Activated CD4-positive, CD25-positive, alpha-beta regulatory T cell treated with anti-CD3 and anti-CD28 coated beads, Interleukin-2, amount 50 U/mL, for 24 hours (primary cell): ENCODE measurements at places on chromosomes 1 and 21.

DNA sequence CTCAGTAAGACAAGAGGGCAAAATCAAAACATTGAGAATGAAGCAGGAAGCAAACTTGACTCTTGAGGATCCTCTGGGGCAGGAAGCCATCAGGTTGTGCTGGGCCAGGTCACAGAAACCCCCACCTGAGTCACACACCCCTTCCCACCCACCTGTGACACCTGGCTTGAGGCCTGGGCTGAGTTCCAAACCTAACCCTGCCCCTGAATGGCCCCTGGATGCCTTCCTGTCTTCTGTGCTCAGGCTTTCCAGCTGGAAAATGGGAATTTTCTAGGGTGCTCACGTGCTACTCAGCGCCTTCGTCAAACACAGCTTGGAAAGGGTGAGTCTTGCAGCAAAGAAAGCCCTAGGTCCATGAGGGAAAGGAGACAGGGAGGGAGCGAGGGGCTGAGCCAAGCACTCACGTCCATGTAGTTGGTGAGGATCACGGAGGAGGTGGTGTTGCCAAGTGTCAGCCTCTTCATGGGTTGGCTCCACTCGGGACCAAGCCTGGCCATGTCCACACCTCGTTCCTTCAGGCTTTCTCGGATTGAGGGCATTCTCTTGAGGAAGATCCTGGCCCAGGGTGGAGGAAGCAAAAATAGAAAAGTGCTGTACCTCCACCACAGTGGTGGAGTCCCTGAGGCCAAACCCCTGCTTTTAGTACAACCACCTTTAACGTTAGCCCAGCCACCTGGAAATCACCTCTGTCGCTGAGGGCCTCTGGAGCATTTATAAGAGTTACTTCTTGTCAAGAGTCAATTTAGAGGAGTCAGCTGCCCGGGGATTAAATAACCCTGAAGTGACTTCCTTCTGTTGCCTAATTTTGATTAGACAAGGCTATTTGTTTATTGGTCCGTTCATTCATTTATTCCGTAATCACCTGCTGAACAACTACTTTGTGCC is 4.3 kb downstream of the REN start:
- no peak for ATAC-seq

DNA sequence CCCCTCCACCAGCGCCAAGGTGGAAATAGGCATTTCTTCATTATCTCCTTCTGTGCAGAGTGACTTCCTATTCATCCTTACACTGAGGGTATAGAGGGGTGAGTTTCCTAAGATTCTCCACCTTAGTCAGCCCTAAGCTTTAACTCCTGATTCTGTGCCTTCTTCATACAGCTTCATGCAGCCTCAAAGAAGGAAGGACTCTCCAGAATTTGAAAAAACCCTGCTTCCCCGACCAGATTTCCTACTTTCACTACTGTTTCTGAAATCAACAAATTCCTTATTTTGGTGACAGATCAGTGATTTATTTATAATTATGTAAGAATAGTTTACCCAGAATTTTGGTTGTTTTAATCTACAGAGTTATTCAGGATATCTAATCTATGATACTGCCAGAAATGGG is 28.6 kb downstream of the GFI1 start:
- ATAC-seq = no peak

GRCh38 chr21:46129846-46130651 is 25.3 kb downstream of the FTCD start:
- no peak for ATAC-seq

- no peak for ATAC-seq
These were observed 353.9 kb downstream of the LMO4 start for GRCh38 chr1:87682565-87682964.

DNA sequence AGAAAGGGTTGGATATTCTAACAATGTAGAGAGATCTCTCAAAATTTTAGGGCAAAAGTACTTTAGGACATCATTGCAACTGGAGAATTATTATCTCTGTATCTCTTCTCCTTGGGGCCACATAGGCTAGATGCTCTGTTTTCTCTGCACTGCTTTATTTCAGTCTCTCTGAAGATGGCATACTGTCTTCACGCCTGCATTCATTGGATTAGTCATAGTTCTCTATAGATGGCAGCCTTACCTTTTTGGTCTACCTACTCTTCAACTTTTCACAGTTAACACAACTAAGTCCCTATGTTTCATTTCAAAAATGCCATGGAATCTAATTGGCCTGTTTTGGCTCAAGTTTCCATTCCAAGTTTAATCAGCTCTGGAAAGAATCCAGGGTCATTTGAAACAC is 1623.3 kb upstream of the B3GALT2 start:
- no peak for ATAC-seq

DNA sequence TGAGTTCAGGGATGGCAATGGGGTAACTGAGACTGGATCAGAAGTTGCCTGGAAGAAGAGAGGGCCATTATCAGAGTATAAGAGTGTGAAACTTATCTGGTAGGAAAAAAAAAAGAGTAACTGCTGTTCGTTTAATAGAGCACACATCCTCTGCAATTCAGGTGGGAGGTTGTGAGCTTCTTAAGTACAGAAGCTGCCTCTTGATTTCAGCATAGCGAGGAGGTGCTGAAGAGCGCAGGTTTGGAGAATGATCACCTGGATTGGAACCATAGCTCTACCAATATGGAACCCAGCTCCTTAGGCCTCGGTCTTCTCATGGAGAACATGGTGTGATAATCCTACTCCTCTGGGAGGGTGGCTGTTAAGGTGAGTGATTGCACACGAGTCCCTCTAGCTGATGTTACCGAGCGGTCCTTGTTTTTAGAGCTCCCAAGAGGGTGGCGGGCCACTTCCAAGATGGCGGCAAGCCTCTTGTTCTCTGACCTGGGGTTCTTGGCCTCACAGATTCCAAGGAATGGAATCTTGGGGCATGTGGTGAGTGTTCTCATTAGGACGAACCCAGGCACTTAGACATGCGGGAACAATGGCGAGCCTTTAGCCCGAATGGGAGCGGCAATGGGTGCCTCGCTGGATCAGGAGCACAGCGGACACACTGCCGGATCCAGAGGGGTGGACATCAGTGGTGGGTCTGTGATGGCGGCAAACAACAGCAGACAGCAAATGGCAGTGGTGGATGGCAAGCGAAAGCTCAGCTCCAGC is 3.3 kb upstream of the MX1 start:
- ATAC-seq = no peak

DNA sequence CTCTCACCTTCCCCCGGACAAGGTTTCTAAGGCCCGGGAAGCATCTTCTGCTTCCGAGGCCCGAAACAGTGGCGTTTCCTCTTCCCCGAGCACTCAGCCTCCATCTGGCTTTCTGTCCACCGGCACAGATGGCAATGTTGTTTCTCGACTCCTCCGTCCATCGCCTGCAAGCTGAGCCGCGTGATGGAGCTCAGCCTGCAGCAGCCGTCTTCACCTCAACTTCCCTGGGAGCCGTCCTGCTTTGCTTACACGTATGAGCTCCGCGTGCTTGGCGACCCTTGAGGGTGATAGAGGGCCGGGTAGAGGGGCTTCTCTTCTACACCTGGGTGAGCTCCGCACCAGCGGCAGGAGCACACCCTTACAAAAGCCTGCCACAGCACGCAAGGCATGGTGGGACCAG is 80.4 kb downstream of the AJAP1 start:
- ATAC-seq = no peak

DNA sequence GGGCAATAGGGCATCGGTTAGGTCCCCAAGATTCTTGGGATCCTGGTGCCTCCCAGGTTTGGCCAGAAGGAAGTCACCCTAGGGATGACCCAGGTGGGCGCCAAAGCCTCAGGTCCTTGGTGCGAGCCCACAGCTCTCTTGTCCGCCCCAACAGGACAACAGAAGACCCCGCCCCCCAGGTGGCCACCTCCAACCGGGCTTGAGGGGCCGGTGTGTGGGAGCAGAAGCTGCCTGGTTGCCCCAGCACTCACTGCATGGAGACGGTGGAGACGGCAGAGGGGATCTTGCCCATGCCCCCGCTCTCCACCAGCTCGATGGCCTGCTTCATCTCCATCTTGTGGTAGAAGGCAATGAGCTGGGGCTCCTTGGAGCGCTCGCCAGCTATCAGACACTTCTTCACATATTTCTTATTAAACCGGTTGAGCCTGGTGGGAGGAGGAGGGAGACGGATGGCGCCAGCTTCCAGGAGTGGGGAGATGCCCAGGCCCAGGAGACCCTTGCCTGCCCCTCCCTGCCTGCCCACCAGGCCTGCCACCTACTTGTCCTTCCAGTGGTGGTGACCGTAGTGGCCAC is 52.7 kb downstream of the SLC9A1 start:
- no peak for ATAC-seq
